IMR-90 (cell line): ENCODE measurements at places on chromosomes 5 and 9. TPM values are rescaled to one million over a fixed set of nuclear protein-coding genes. Genes with fewer than 3 reads are reported as not detected.

PCDHGB6 gene
- 2.2 and 2.8 TPM in 2 replicates for total RNA-seq

SUSD1 gene
- 4.2 and 4.7 TPM in 2 replicates for total RNA-seq

DNA sequence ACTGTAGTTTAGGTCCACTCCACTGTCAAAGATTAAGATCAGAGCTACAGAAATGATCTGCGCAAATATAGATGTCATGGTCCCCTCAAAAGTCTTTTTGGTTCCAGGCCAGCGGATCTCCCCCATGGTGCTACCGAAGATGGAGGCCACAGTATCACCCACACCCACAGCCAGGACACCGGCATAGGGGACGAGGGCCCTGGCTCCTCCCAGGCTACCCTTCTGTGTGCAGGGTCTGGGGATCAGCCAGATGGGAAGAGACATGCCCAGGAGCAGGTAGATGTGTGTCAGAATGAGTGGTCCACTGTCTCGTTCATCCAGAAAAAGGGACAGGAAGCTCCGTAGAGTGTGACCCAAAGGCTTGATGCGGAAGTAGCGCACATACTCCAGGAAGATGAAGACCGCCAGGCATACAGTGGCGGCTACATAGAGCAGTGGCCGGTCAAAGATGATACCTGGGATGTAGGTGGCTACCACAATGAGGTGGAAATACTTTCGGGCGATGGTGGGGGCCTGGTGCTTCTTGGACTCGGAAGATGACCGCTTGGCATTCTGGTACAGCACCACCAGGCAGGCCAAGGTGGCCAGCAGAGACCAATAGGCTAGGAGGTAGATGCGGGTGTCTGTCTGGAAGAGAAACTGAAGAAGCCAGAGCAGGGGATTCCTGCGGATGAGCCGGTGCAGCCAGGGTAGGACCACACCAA, 1.5 kb downstream of the DOLK start:
- no peak overlapping the region for H3K27ac ChIP-seq
- no peak overlapping the region for H3K4me3 ChIP-seq
- DNase-seq, result no peak
- H3K4me1 ChIP-seq, result peaks cover 7% of the 10 kb centered on the region
- peaks cover 10% of the 10 kb centered on the region for H3K36me3 ChIP-seq

GRCh38 chr5:39780347-39780746, 355.6 kb upstream of the DAB2 start:
- H3K27me3 ChIP-seq, result no peaks in the 10 kb centered on the region
- no peak overlapping the region for H3K27ac ChIP-seq
- H3K4me1 ChIP-seq, result peaks cover 10% of the 10 kb centered on the region; the same call in 1 of the 2 replicates
- H3K4me3 ChIP-seq, result no peak overlapping the region
- peak; percentile 58 for DNase-seq

SLC4A9 gene
- total RNA-seq, result not detected in 2 replicates

DNA sequence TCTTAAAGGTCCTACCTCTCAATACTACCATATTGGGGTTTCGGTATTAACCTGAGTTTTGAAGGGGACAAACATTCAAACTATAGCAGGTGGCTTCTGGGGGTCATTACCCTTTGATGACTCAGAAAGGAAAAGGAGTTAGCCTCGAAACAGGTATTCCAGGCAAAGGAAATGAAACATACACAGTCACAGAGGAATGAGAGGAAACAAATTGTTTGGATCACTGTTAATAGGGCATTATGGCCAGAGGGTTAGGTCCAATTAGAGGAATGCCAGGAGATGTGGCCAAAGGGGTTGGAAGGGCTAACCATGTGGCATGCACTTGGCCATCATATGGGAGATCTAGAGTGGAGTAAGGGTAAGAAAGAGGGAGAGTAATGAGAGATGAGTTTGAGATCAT, 23.9 kb upstream of the NIM1K start:
- H3K27ac ChIP-seq, result no peak overlapping the region
- H3K36me3 ChIP-seq, result peaks cover 10% of the 10 kb centered on the region
- H3K27me3 ChIP-seq, result no peaks in the 10 kb centered on the region
- H3K4me1 ChIP-seq, result no peaks in the 10 kb centered on the region
- DNase-seq, result no peak
- H3K4me3 ChIP-seq, result no peak overlapping the region

- no peak overlapping the region for H3K4me3 ChIP-seq
- H3K4me1 ChIP-seq, result peaks cover 2% of the 10 kb centered on the region
- no peaks in the 10 kb centered on the region for H3K36me3 ChIP-seq
- H3K27ac ChIP-seq, result no peak overlapping the region
These were observed 48.2 kb upstream of the ZNF169 start for GRCh38 chr9:94210616-94211603.
